ENCODE measurements at places on chromosomes 13 and 19.

- peak; percentile 43 for DNase-seq
These were observed 757 bp downstream of the FBN3 start for GRCh38 chr19:8148410-8149260.

- no peak for DNase-seq
These were observed 46.6 kb upstream of the C19orf12 start for GRCh38 chr19:29761575-29762232.

- DNase-seq, result no peak
These were observed 43.6 kb upstream of the CCNE1 start for GRCh38 chr19:29768166-29768565.

DNA sequence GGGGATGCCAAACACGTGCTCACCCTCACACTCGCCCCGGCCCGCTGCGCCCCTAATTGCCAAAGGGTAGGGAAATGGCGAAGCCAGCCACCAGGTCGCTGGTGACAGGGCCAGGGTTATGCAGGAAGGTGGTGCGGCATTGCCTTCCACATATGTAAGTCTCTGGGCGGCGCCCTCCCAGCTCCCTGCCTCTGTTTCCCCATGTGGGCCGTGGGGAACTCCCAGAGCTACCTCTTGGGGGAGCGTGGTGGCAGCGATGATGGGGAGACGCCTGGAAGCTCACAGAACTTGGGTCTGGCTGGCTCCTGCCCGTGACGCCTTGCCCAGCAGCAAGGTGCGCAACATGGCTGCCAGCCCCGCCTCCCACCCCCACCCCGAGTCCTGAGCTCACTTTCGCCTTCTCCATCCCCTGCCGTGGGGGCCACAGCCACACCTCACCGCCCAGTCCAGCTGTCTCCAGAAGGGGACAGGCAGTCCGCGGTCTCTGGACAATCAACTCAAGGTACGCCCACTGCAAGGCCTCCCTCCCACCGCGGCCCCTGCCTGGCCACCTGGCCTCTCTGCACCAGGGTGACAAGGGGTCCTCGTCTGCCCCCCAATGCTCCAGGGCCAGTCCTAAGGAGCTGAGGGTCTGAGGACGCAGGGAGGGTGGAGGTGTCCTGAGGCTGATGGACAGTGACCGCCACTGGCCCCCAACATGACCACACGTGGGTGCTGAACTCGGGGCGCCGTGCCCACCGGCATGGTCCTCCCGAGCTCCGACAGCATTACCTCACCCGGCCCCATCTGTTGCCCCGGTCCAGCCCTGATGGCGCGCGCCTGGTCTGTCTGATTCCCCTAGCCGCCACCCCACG lies 6.6 kb downstream of the C19orf25 start:
- no peak for DNase-seq

All from PC-3 (cell line).